ENCODE measurements at places on chromosomes 7 and 10.
A peak's percentile ranks its signal among the peaks of the same experiment; 100 is the strongest.

- no peaks in the 10 kb centered on the region for H3K4me1 ChIP-seq
- no peak overlapping the region for H3K4me3 ChIP-seq
- no peak for DNase-seq
- no peaks in the 10 kb centered on the region for H3K36me3 ChIP-seq
- H3K27me3 ChIP-seq = no peaks in the 10 kb centered on the region
These were observed 283.0 kb downstream of the ADK start for GRCh38 chr10:74433993-74434392.

DNA sequence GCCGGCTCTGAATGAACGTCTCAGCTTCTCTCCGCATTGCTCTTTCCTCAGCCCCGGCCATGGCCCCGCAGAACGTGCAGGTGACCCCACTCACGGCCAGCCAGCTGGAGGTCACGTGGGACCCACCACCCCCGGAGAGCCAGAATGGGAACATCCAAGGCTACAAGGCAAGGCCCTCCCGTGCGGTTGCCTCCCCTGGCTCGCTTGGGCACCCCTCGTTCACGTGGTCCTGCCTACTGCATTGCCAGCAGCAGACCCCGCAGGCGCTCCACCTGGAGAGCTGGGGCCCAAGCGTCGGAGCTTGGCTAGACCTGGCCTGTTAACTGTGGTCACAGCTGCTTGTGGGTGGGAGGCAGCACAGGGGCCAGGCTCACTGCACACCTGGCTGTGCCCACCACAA, 476.3 kb upstream of the FOXK1 start:
- no peaks in the 10 kb centered on the region for H3K27me3 ChIP-seq
- no peak overlapping the region for H3K27ac ChIP-seq
- peaks cover 3% of the 10 kb centered on the region for H3K36me3 ChIP-seq
- no peaks in the 10 kb centered on the region for H3K4me1 ChIP-seq
- no peak overlapping the region for H3K4me3 ChIP-seq

DNA sequence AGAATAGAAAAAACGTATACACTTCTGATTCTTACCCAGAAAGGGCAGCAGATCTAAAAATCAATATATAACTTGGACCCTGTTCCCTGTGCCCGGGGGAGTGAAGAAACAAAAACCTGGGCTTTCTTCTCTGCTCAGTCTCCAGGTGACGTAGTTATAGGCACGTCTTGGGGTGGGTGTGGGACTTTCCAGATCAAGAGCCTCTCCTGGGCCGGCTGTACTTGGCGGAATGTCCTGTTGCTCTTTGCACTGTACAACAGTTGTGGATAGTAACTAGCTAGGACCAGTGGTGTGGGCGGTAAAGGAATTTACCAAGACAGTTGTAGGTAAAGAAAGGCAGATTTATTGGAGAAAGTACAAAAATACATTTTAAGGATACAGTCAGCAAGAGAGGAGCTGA, 40.4 kb upstream of the STEAP4 start:
- no peaks in the 10 kb centered on the region for H3K27me3 ChIP-seq
- no peaks in the 10 kb centered on the region for H3K4me1 ChIP-seq
- DNase-seq = no peak
- no peak overlapping the region for H3K27ac ChIP-seq
- H3K36me3 ChIP-seq = no peaks in the 10 kb centered on the region
- no peak overlapping the region for H3K4me3 ChIP-seq

DNA sequence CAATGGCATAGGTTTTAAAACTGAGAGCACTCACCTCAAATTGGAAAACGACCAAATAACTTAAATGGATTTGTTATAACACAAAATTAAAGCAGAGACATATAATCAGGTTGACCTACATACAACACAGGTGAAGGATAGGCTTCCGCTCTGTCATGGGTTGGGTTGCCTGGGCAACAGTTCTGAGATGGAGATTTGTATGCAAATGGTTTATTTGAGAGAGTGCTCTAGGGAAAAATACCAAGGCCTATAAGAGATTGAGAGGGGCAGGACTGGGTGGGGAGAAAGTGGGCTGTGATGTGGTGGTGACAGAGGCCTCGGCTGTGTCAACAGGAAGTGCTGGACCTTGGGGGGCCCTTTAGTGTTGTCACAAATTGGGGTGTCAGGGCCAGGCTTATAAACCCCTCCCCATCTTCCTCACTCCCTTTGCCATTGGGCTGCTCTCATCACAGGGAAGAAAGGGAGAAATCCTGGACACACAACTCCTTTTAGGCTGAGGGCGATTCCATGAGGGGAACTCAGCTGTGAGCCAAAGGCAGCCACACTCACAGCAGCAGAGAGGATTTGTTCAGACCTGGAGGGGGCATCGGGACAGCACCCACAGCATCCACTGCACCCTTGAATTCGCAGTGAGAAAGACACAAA, 105.4 kb upstream of the LYZL1 start:
- no peaks in the 10 kb centered on the region for H3K36me3 ChIP-seq
- H3K27me3 ChIP-seq = no peaks in the 10 kb centered on the region
- H3K4me3 ChIP-seq = no peak overlapping the region
- H3K27ac ChIP-seq = no peak overlapping the region
- no peaks in the 10 kb centered on the region for H3K4me1 ChIP-seq

- no peaks in the 10 kb centered on the region for H3K27me3 ChIP-seq
- no peak overlapping the region for H3K4me3 ChIP-seq
- H3K4me1 ChIP-seq = no peaks in the 10 kb centered on the region
- no peak for DNase-seq
These were observed 22.4 kb upstream of the GDF10 start for GRCh38 chr10:47277352-47278151.

DNA sequence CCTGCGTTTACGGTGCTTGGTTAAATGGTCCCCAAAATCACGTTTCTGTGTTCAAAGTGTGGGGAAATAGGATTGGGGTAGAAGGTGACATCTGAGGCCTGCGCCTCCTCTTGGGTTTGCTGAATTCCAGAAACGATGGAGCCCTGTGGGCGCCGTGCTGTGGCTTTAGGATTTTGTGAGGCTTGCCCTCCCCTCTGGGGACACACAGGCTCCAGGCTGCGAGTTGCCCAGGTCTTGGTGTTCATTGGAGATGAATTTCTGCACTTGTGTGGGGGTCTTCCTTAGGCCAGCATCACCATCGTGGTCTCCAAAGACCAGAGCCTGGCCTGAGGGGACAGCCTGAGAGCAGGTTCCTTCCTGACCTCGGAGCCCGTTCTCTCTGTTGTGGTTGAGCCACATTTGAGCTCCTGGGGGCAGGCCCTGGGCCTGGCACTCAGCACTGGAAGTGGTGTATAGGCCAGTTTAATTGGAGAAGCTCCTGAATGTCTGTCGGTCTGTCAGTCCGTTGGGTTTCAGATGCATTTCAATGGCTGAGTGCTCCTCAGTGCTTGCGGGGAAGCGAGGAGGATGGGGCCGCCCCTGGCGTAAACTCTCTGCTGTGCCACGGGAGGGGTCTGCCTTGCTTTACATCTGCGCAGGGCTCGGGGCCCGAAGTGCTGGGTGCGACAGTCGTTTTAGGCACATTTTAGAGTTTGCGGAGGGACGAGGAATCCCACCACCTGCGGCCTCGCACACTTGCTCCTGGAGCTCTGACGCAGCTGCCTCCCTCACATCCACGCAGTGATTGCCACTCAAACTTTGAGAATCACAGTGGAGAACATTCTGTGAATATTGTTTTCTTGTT, 71.7 kb downstream of the DNAJB6 start:
- no peaks in the 10 kb centered on the region for H3K27me3 ChIP-seq
- no peak overlapping the region for H3K4me3 ChIP-seq
- H3K27ac ChIP-seq = no peak overlapping the region
- no peaks in the 10 kb centered on the region for H3K4me1 ChIP-seq
- DNase-seq = no peak

- no peak overlapping the region for H3K4me3 ChIP-seq
- H3K27ac ChIP-seq = peak overlapping the region; percentile 27
- no peaks in the 10 kb centered on the region for H3K36me3 ChIP-seq
- DNase-seq = no peak
- no peaks in the 10 kb centered on the region for H3K27me3 ChIP-seq
- peaks cover 33% of the 10 kb centered on the region for H3K4me1 ChIP-seq
These were observed 84.5 kb downstream of the PIP4K2A start for GRCh38 chr10:22629852-22630233.

DNA sequence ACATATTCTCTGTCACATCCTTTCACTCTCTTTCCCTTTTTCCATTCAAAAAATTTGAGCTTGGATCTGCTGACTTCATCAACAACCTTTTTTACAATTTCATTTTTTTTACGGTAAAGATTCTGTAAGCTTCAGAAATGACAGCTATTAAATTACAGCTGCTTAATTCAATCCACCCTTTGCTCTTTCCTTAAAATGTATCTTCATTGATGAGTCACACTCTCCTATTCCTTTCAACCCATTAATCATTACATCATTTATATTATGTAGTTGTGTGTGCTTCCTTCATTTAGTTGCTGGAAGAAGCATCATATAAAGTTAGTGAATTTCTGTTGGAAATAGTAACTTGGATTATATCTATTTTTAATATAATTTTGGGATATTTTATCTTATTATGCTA, 67.1 kb upstream of the MAGI2 start:
- H3K4me3 ChIP-seq = no peak overlapping the region
- no peaks in the 10 kb centered on the region for H3K4me1 ChIP-seq
- no peak overlapping the region for H3K27ac ChIP-seq
